Melanocyte of skin (primary cell): ENCODE measurements at places on chromosomes 16 and 17. TPM values are rescaled to one million over a fixed set of nuclear protein-coding genes. Genes with fewer than 3 reads are reported as not detected.

The WNT9B gene
- not detected in 2 replicates for total RNA-seq

The HIGD1B gene
- not detected in 2 replicates for total RNA-seq

The ZDHHC1 gene
- 5.0 and 5.6 TPM in 2 replicates for total RNA-seq

The TSPOAP1 gene
- total RNA-seq, result 1.8 and 2.8 TPM in 2 replicates

The PRR35 gene
- total RNA-seq, result not detected in 2 replicates

The MMP28 gene
- not detected in 2 replicates for total RNA-seq

The FA2H gene
- not detected in 2 replicates for total RNA-seq

The SCGB1C2 gene
- total RNA-seq, result not detected in 2 replicates

The KRT32 gene
- total RNA-seq, result not detected in 2 replicates

The CDH5 gene
- total RNA-seq, result 0.31 and 0.33 TPM in 2 replicates

The NXPH3 gene
- 0.36 and 2.4 TPM in 2 replicates for total RNA-seq

The KRTAP9-4 gene
- not detected in 2 replicates for total RNA-seq

The MPP3 gene
- total RNA-seq, result 4.7 and 5.4 TPM in 2 replicates

The CCL1 gene
- total RNA-seq, result not detected in 2 replicates

The NECAB2 gene
- total RNA-seq, result 2.0 and 3.7 TPM in 2 replicates

The TP53TG3C gene
- not detected in 2 replicates for total RNA-seq

The CDH16 gene
- total RNA-seq, result not detected in 2 replicates

The ZSCAN10 gene
- not detected in 2 replicates for total RNA-seq

The UBE2G1 gene
- total RNA-seq, result 37.2 and 43.6 TPM in 2 replicates
